ENCODE measurements at places on chromosomes 11 and 22.

DNA sequence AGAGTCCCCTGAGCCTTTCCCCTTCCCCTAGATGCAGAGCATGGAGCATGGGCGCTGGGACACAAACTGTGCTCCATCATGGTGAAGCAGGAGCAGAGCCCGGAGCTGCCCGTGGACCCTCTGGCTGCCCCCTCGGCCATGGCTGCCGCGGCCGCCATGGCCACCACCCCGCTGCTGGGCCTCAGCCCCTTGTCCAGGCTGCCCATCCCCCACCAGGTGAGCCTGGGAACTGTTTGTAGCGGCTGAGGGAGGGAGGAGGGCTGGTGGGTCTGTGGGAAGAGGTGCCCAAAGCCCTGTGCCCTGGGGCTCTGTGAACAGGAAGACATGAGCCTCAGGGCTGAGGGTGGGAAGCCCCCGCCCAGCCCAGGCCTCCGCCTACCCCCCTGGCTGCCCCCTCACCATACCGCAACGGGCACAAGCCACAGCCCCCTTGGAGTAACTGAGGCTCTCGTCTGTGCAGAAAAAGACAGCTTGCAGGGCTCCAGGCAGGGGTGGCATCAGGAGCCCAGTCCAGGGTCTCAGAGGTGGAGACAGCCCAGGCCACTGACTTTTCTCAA lies 30.4 kb downstream of the CREB3L1 start:
- no peak for DNase-seq

- no peak for DNase-seq
These were observed 9.2 kb downstream of the LIN7C start for GRCh38 chr11:27497284-27497866.

GRCh38 chr22:43110927-43111623 lies 525 bp downstream of the BIK start:
- DNase-seq: peak; percentile 33

DNA sequence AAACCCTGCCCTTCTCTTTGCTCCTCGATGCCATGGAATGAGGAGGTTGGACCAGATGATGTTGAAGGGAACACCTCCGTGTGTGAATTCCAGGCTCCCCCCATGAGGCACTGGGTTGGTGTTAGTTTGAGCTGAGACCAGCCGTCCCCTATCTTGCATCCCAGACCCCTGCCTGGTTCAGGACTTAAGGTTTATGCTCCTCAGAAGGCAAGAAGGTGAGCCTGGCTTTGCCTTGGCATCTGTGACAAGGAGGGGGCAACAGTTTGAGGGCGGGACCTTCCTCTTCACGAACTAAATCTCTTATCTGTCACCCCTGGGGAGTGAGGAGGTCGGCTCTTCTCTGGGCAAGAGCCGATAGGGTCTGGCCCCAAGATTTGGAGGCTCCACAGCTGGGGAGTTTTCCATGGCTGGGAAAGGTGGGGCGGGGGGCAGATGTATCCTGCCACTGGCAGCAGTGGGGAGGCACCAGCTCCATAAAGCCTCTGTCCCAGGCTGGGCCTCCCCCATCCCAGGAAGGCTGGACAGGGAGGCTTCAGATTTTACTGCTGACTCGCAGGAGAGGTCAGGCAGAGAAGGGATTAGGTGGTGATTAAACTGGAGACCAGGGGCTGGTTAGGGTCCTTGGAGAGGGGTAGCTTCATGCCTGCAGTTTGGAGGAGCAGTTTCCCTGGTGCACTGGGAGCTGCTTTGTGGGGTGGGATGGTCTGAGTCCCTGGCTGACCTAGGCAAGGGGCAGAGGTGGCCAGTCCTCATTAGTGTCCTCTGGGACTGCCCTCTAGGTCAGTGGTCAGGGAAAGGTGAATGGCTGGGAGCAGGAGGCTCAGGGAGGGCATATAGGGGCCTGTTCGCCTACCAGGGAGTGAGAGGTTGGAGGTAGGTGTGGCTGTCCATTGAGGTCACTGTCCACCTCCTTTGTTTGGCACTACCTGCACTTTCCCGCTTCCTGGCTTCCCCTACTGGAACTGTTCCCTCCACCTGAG lies 1.1 kb downstream of the SEC14L2 start:
- no peak for DNase-seq

DNA sequence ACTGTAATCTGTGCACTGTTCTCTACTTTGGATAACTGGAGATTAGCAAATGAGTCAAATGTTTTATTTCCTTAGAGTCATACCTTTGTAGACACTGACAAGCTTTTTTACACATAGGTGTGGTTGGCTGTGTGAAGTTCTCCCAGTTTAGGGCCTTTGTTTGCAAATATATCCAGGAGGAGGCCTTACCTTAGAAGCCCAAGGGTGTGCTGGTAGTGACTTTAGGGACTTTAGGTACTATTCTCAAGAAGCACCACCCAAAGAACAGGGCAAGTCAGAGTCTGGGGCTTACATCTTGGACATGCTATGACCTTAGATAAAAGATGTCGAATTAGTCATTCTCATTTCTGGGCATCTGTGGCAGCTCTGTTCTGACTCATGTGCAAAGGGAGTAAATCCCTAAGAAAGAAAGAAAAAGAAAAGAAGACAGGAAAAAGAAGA lies 4.8 kb upstream of the FAR1 start:
- no peak for DNase-seq

DNA sequence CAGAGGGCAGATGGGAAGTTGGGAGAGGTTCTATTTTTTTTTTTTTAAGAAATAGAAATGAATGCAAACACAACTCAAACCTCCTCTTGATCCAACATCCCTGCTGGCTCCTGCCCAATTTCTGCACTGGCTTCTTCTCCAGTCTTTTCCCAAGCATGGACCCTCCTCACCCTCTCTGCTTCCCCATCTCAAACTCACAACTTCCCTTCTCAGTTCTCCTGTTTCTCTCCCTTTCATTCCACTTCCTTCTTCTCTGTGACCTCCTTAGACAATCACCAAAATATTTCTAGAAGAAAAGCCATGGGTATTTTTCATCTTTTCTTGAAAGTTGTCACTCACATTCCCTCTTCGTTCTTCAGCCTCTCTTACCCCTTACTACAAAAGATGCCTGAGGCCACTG lies 85.2 kb upstream of the VPREB1 start:
- no peak for DNase-seq

DNA sequence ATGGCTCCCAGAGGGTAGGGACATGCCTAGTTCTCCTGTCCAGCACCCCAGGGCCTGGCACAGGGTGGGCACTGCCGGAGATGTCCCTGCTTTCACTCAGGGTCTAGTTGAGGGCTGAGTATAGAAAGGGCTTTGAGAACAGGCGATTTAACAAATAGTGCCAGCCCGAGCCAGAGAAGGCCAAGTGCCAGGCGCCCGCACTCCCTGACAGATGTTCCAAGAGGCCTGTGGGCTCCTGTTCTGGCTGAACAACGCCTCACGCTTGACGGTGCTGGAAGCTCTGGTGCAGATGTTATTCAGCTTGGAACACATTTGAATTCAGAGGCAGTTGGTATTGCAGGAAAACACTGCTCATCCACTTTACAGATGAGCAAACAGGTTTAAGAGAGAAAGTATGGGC lies 46.5 kb downstream of the NFAM1 start:
- no peak for DNase-seq

DNA sequence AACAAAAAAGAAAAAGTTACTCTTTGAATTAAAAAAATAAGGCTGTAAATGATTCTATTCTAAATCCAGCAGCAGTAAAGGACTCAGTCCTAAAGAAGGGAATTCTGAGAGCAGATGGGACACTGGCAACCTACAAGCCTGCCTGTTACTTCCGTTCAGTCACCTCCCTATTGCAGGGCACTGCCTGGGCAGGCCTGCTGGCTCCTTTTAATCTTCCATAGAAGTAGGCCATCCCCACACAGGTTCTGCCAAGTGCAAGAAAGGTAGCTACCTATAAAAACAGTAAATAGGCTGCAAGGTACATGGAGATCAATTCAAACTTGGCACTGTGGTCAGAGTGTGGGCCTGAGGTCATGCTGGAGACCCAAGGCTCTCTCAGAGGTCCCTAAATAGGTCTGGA lies 136.4 kb downstream of the TRIM44 start:
- no peak for DNase-seq

GRCh38 chr22:37662039-37662438 lies 3.5 kb downstream of the PDXP start:
- DNase-seq: no peak

- DNase-seq: no peak
These were observed 16.1 kb upstream of the OR52K1 start for GRCh38 chr11:4466131-4466870.

- no peak for DNase-seq
These were observed 96.0 kb downstream of the ETS1 start for GRCh38 chr11:128491195-128491936.

DNA sequence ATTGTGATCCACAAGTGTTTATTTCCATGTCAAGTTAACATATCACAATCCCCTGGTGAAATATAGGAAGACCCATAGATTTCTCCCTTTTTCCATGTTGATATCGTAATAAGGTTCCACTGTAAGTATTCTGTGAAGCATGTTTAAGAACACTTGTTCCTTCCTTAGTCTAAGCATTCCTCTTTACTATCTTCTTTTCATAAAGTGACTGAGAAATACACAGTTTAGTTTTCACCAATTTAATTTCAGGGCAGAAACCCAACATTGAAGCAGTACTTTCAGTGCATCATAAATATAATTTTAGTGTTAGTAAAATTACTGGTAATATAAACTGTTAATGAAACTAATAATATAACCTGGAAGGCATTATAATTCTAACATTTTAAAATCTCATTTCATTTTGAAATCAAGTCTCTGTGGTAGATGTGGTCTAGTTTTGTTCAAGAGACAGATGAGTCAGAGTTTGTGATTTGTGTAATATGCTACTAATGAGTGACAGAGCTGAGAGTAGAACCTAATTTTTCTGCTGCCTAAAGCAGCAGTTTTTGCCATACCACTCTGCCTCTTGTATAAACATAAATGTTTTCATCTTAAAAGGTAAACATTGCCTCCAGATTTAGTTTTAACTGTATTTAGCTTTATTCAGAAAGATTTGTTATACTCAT lies 79.4 kb downstream of the ATM start:
- no peak for DNase-seq

DNA sequence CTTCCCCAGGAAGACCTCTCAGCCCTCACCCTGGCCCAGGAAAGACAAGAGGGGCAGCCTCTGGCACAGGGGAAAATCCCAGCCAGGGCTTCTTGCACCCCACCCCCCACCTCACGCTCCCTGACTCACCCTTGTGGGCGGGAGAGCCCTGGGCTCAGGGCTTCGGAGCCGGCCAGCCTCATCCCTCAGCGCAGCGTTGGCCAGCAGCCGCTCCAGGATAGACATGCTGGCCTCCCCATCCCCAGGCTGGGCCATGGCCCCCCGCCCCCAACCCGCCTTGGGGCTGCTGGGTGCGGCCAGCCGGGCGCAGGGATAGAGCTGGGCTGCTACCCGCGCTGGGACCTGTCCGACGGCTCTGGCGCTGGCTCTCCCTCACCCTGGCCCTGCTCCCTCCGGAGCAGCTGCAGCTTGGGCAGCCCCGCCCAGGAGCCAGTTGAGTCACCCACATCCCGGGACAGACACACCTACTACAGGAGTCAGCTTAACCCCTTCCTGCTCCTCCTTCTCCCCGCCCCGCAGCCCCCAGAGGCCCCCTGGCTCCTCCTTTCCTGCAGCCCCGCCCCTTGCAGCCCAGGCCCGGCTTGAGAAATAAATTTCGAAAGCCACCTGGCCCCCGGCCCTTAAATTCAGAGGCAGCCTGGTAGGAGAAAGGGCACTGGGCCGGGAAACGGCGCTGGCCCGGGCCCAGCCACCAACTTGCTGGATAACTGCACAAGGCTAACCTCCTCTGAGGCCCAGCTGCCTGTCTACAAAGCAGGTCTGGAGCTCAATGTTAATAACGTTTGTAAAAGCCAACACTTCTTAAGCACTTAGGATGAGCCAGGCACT lies 13.4 kb downstream of the TNKS1BP1 start:
- DNase-seq: peak; percentile 86

DNA sequence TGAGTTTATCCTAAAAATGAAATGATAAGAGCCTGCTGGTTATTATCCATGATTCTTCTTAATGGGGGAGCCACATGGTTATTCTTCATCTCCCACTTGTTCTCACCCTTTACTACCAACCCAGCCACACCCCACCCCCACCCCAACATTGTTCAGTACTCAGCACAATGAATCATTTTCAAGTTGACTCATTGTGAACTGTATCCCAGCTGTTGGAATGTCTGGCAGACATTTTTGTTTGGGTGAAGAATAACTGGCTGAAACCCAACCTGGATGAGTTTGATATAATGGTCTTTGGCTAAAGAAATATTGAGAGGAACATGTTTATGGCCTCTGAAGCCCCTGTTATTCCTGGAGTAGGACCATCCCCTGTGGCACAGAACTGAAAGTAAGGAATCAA lies 136.2 kb downstream of the ELP4 start:
- DNase-seq: no peak

DNA sequence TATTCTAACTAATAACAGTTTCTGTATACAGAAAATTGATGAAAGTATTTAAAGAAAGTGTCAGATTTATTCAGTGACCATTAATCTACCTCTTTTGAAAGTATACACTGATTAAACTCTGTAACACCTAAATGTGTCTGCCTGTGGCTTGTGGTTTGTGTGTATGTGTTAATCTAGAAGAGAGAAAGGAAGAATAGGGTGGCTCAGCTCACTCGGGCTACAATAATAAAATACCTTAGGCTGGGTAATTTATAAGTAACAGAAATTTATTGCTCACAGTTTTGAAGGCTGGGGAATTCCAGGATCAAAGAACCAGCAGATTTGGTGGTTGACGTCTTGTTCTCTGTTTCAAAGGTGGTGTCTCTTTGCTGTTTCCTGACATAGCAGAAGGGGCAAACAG lies 13.6 kb upstream of the OR5AS1 start:
- DNase-seq: no peak

DNA sequence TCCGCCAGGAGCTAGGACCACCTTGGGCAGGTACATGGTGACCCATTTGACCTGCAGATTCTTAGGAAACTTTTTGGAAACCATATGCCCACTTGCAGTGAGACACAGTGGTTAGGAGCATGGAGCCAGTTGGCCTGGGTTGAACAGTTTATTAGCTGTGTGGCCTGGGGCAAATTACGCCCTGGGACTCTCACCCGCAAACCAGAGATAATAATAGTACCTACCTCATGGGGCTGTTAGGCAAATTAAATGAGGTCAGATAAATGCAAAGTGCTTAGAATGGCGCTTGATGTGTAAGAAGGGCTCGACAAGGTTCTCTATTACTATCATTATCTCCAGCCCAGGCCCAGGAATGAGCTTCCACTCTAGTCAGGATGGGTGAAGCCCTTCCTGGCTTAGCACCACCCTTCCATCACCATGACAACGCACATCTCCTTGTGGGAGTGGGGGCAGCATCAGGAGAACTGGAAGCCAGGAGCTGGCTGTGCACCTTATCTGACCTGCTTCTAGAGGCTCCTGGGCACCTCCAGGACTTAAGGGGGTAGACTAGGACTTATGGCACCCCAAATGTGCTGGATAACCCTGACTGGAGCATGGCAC lies 5.1 kb downstream of the SYT12 start:
- no peak for DNase-seq

GRCh38 chr11:108571001-108571400 lies 22.6 kb downstream of the EXPH5 start:
- DNase-seq: no peak

GRCh38 chr11:106761745-106762144 lies 256.5 kb downstream of the GUCY1A2 start:
- no peak for DNase-seq

GRCh38 chr11:96464700-96465307 lies 75.0 kb downstream of the JRKL start:
- no peak for DNase-seq

GRCh38 chr22:50524676-50525103 lies 708 bp downstream of the SCO2 start:
- no peak for DNase-seq

- no peak for DNase-seq
These were observed 68.5 kb downstream of the SHANK2 start for GRCh38 chr11:71183878-71184277.

GRCh38 chr11:36273110-36273509 lies 16.1 kb downstream of the COMMD9 start:
- DNase-seq: no peak

GRCh38 chr11:64025205-64025604 lies 10.5 kb upstream of the FLRT1 start:
- no peak for DNase-seq

Data from T-helper 1 cell (primary cell).